Activated CD4-positive, alpha-beta T cell treated with anti-CD3 and anti-CD28 coated beads, Interleukin-2, amount 50 U/mL, for 1 hour (primary cell): ENCODE measurements at places on chromosomes 16 and 17.

DNA sequence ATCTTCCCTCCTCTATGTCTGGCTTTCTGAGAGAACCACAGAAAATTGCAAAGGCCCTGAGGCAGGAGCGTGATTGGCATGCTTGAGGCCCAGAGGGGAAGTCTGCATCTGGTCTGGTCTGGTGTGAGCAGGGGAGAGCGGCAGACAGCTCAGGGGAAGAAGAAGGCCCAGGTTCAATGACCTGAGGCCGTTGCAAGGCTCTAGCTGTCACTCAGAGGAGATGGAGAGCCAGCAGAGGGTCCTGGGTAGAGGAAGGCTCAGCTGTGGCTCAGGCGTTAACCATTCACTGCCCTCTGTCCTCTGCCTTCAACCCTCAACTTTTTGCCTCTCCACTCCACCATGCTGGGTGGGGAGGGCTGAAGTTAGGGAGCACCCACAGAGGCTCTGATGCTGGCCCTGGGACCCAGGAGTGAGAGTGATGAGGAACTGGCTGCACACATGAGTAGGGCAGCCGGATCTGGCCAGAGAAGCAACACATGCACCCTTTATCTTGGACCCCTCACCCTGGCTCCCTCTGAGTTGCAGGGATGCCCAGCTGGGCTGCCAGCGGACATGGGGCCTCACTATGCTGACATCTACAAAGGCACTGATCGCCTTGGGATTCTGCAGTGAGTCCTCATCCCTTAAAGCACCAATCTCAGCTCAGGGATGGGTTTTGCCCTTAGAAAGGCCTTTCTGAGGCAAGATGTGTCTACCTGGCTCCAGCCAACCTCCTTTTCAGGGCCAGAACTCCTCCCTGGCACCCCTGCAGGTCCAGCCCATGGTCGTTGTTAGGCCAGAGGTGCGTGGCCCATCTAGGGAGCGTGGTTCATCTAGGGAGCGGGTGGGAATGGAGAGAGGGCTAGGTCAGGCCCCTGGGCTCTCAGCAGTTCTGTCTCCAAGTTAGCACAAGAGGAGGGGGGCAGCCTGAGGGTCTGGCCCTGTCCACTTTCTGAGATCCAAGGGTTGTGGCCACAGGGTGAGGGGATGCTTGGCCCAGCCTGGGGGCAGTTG is 7.7 kb upstream of the KRTAP17-1 start:
- no peak for DNase-seq

DNA sequence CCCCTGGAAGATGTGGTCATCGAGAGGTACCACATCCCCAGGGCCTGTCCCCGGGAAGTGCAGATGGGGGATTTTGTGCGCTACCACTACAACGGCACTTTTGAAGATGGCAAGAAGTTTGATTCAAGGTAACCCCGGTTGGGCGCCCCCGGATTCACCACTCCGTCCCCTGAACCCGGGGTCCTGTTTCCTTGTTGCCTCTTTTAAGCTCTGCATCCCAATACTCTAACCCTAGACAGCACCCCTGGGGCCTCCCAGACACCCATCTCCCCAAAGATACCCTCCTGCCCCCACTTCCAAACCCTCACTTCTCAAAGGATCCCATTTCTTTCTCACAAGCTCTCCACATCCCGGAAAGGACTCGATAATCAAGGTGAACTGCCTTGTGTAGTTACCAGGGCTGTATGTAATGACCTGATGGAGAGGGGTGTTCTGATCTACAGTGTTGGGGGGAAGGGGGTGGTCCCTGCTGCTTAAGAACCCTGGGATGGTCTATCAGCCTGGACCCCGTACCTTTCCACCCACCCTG is 412 bp downstream of the FKBP10 start:
- DNase-seq, result no peak

DNA sequence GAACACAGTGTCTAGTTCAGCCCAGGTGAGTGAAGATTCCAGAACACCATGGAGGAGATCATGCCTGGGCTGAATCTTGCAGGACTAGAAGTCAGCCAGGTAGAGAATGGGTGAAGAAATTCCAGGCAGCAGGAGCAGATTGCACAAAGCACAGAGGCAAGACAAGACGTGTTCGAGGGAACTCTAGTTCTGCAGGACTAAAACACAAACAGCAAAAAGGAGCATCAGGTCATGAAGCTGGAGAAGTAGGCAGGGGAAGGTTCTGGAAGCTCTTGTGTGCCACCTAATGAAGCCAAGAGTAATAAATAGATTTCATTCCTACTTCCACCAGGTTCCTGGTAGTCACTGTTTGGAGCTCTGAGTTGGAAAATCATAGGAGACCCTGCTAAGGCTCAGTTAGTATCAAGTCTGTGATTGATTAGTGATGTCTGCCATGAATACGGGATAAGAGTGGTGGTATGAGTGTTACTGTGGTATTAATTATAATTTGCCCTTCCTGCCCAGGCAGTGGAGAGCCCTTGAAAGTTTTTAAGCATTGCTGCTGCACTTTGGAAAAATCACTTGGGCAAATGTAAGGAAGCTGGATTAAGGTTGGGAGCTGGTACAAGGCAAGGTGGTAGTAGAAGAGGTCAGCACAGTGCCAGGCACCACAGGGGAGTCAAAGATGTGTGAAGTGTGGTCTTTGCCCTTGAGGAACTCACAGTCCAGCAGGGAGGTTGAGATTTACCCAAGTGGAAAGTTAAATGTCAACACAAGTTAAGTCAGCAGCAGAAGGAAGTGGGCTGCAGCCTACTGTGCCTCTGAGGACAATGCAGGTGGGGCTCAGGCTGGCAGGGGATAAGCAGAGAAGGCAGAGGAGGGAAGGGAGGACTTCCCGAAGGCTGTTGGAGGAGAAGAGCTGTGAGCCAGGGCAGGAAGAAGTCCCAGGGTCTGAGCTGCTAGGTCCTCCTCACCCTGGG is 13.5 kb upstream of the FOXN1 start:
- no peak for DNase-seq

DNA sequence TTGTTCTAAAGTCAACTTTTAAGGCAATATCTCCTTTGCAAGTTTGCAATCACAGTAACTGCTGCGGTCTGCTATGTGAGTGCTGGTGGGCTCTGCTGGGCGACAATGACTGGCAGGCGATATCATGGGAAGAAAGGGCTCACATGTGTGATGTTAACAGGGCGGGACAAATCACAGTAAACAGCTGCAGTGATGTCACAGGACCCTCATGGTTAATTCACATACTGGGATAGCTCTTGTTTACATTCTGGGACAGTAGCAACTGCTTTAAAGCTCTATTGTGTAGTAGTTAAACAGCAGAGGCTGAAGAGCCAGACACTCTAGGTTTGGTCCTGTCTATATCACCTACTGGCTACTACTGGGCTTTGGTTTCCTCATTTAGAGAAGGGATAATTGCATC is 257.2 kb upstream of the ASIC2 start:
- DNase-seq, result no peak

DNA sequence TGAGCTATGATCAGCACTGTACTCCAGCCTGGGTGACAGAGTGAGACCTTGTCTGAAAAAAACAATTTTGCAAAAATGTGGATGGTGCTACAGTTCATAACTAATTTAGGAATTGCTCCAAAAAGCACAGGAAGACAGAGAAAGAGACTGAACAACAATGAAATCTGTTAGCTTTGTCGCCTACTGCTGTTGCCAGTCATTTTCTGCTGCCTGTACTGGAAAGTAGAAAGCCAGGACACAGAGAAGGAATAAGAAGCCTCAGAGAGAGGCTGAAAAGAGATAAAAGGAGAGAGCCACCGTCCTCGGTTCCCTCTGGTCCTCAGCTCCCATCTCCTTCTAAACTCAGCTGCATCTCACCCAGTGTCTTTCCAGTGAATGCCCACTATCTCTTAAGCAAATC is 8.6 kb upstream of the TMC7 start:
- no peak for DNase-seq

GRCh38 chr17:69581061-69581961 is 166.8 kb downstream of the MAP2K6 start:
- peak; percentile 1 for DNase-seq

GRCh38 chr16:74700116-74700437 is 585 bp downstream of the MLKL start:
- DNase-seq, result peak; percentile 10

DNA sequence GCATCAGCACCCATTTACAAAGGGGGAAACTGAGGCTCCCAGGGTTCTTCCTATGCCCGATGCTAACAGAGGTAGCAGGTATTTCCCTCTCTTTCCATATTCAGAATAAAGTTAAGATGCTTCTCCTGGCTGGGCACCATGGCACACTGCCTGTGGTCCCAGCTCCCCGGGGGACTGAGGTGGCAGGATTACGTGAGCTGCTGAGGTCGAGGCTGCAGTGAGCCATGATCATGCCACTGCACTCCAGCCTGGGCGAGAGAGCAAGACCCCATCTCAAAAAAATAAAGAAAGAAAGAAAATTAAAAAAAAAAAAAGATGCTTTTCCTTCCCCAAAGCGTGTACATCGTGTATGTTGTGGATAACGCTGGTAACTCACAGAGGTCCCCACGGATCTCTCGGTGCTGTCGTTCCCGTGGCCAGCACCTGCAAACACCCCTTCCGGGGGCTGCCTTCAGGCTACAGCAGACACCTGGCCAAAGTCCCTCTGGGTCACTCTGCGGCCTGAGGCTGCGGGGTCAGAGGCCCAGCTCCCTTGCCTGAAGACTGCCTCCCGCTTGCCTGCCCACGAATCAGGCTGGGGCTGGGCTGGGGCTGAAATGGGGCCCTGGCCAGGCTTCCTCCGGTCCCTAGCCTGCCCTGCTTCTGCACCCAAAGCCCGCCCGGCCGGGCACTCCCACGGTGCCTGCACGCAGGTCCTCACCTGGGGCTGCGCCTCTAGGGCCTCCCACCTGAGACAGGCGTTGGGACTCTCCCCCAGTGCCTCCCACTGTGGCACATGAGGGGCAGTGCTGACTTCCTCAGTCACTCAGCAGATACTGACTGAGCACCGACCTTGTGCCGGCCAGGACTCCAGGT is 63.1 kb downstream of the ZDHHC7 start:
- no peak for DNase-seq

GRCh38 chr17:55159251-55159650 is 105.5 kb upstream of the HLF start:
- no peak for DNase-seq

DNA sequence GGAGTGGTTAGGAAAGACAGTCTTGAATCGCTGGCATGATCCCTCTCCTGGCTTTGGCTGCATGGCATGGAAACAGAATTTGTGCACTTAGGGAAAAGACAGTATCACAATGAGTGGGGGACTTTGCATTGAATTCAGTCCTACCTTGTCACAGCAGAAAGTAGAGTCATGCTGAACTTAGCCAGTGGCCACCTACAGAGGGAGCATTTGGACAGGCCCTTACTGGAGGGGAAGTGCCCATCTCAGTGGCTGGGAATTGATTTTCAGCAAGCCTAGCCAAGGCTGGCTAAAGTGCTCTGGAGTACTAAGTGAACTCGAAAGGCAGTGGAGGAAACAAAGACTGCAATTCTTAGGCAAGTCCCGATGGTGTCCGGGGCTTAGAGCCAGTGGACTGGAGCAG is 364.3 kb upstream of the TOM1L1 start:
- no peak for DNase-seq

DNA sequence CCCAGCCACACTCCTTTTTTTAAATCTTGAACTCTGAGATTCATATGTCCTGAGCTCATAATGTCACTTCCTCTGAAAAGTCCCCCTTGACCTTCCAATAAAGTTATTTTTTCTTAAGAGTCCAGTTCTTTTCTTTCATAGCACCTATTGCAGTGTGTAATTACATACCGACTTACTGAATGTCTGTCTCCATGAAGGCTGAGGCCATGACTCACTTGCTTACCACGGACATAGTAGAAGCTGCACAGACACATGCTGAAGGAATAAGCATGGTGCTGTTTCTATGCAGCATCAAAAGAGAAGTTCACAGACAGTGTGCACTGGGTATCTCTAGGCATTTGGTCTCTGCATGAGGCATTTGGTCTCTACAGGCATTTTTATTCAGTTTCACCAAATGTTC is 77.2 kb downstream of the C17orf67 start:
- no peak for DNase-seq

DNA sequence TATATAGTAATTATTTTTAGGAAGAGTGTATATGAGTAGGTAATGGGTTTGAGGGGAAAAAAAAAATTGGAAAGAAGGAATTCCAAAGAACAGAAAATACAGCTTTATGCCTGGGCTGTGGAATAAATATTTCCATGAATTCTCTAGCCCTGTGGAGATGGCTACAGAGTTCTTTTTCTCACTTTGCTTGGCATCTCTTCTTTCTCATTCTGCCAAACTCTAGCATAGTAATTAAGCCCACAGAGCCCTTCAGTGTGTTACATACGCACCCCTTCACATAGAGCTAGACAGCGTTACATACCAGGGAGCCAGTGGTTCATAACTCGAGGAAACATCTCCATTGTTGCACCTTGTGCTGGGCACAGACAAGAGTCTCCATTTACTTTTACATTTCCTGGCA is 621.1 kb downstream of the CDH8 start:
- no peak for DNase-seq

GRCh38 chr16:85507342-85507741 is 105.8 kb upstream of the GSE1 start:
- DNase-seq, result no peak

DNA sequence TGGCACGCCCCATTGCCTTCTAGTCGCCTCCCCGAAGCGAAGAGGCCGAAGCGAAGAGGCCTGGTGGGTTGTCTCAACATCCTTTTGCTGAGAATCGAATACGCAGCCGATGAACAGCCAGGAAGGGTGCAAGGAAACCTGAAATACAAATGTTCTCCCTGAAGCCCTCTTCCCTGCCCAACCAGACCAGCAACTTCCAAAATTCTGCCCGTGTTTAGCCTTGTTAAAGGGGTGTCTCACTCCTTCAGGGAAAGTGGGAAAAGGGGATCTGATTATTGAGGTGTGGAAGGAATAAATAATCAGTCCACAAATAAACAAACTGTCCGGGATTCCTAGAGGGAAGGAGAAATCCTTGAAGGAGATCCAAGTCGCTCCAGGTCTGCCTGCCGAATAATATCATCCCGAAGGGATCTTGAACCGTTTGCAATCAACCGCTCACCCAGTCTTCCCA is 1.4 kb upstream of the FOXC2 start:
- no peak for DNase-seq

DNA sequence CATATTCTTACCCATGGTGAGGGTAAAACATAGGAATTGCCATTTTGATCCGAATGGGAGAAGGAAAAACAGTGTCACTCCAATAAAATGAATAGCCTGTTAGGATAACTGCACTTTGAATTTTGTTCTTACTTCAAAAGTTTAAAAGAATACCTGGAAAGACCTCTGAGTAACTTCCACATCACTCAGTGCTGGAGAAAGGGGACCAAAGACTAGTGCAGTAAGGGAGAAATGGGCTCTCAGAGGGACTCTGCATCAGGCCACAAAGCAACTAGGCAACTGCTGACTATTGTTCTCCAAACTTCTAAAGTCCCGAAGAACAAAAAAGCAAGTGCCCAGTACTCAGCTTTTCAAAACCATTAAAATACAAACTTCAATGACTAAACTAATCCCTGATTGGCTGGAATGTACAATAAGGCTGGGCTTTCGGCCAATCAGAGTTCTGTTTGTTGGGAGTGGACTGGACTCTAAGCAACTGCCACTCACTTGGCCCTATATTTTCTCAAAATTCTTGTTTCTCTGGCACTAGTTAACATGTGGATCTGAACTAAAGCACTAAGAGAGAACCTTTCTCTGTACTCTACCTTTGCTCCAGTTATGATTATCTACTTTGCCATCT is 6.2 kb downstream of the DNAJC7 start:
- no peak for DNase-seq

- peak; percentile 36 for DNase-seq
These were observed 578 bp downstream of the RAC3 start for GRCh38 chr17:82031885-82032627.

- DNase-seq, result no peak
These were observed 47.2 kb downstream of the OTOA start for GRCh38 chr16:21710938-21711337.
